Activated T-helper 9 cell treated with anti-CD3 and anti-CD28 coated beads, Interleukin-2, amount 50 U/mL, for 16 hours (primary cell): ENCODE measurements at places on chromosomes 6 and 20.

DNA sequence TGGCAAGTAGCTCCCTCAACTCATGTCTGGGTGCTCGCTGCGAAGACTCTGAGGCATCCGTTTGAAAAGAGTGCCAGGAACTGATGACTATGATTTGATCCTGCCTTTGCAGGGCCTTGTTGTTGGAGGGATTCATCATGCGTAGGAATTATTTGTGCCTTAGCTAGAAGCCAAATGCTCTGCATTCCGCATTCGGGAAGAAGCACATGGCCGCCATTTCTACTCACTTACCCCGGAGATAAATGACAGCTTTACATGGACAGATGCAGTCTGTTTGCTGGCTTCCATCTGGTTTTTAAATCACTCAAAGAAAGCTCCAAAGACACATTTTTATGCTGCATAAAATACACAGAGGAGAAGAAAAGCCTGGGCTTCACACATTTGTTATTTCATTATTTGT, 363.3 kb upstream of the CDH4 start:
- DNase-seq: no peak

- peak; percentile 20 for DNase-seq
Observed at GRCh38 chr6:28225056-28225834, at the start of gene ZSCAN9. Gene ZSCAN9, plus strand, starts transcription at chr6:28225275. Its CDS starts 1,810 bp downstream, at chr6:28227085.

DNA sequence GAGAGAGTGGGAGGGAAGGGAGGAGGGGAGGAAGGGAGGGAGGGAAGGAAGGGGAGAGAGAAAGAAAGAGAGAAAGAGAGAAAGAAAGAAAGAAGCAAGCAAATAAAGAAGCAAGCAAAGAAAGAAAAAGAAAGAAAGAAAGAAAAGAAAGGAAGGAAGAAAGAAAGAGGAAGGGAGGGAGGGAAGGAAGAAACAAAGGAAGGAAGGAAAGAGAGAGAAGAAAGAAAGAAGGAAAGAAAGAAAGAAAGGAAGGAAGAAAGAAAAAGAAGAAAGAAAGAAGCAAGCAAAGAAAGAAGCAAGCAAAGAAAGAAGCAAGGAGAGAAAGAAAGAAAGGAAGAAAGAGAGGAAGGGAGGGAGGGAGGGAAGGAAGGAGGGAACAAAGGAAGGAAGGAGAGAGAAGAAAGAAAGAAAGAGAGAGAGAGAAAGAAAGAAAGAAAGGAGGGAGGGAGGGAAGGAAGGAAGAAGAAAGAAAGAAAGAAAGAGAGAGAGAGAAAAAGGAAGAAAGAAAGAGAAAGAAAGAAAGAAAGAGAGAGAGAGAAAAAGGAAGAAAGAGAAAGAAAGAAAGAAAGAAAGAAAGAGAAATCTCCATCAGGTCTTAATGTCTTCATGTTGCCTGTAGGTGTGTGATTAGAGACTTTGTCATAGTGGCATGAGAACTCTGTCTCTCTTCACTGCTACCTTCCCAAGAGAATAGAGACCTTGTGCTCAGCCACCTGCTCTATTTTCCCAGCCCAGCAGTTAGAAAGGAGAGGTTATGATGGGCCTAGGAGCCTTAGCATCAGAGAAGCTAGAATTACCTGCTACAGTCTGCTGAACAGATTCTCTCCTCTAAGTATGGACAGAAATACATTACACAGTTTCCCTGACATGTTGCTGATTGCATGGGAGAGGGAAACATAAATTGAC, 5.0 kb downstream of the SEMG1 start:
- no peak for DNase-seq

DNA sequence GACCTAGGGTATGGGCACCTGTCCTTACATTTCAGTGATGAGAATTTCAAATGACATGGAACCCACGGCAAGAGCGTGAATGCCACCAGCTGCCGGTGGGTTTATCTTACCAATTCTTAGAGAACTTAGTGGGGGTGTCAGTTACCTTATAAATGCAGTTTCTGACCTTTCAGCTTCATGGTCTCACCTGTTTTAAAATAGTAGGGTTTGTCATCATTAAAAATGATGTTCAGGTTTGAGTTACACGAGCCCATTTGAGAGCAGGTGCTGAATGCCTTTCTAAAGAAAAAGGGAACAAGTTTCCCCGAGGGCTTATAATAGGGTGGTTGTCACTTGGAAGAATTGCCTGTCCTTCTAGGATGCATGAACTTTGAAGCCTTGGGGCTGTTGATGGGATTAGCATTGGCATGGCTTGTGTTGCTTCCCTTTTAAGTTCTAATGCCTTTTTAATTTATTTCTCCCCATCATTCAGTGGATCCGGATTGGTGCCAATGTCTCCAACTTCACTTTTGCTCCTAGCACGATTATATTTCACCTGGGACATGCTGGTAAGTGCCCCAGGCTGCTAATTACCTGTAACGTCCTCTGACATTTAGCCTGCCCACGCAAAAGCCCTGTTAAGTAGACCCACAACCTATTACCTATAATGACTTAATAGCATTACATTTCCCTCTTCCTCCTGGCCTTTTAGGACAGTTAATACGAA, 27.9 kb downstream of the GHRH start:
- DNase-seq: no peak

GRCh38 chr6:43271944-43272343, 26.1 kb upstream of the SLC22A7 start:
- DNase-seq: no peak

GRCh38 chr6:116011520-116011919, 49.2 kb downstream of the FRK start:
- DNase-seq: peak; percentile 11

- DNase-seq: no peak
Observed at GRCh38 chr6:55776113-55776512, 99.3 kb downstream of the BMP5 start.

DNA sequence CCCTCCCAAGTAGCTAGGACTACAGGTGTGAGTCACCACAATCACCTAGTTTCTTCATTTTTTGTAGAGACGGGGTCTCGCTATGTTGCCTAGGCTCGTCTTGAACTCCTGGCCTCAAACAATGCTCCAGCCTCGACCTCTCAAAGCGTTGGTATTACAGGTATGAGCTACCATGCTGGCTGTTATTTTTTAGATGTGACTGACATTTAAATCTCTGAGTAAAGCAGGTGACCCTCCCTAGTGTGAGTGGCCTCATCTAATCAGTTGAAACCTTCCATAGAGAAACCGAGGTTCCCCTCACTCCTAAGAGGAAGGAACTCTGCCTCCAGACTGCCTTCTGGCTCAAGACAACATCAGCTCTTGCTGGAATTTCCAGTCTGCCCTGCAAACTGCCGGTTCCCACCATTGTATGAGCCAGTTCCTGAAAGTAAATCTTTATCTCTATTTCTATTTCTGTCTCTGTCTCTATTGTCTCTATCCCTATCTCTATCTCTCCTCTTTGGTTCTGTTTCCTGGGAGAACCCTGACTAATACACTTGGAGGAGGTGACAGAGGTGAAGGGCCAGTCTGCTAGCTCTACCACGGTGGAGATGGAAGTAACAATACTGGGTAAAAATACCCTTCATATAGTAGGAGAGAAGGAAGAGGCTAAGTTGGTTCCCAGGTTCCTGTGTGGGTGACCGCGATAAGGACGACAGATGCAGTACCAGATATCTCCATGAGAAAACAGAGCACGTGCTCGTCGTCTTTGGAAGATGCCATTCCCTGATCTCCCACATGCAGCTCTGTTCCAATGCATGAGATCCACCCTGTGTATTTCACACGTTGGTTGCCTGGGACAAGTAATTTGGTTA, 81.0 kb downstream of the MYB start:
- DNase-seq: no peak
